ENCODE measurements at places on chromosomes 12 and 14.

GRCh38 chr14:101876555-101876938 lies 87.8 kb upstream of the DYNC1H1 start:
- peaks cover 48% of the 10 kb centered on the region for H3K36me3 ChIP-seq
- H3K4me3 ChIP-seq, result peak overlapping the region; percentile 70
- H3K4me1 ChIP-seq, result peaks cover 92% of the 10 kb centered on the region
- peak; percentile 80 for DNase-seq
- H3K27ac ChIP-seq, result peak overlapping the region; percentile 87

GRCh38 chr12:109864916-109865315 lies 15.4 kb downstream of the GLTP start:
- peaks cover 37% of the 10 kb centered on the region for H3K4me1 ChIP-seq
- H3K27me3 ChIP-seq, result no peaks in the 10 kb centered on the region
- no peak overlapping the region for H3K27ac ChIP-seq
- H3K36me3 ChIP-seq, result peaks cover 11% of the 10 kb centered on the region
- DNase-seq, result no peak
- no peak overlapping the region for H3K4me3 ChIP-seq

- peaks cover 59% of the 10 kb centered on the region for H3K36me3 ChIP-seq
- H3K4me3 ChIP-seq, result no peak overlapping the region
- H3K27ac ChIP-seq, result no peak overlapping the region
- peaks cover 2% of the 10 kb centered on the region for H3K4me1 ChIP-seq
- H3K27me3 ChIP-seq, result no peaks in the 10 kb centered on the region
Measured at GRCh38 chr12:88185988-88186387, 43.9 kb downstream of the TMTC3 start.

GRCh38 chr14:71956920-71957563 lies 24.8 kb downstream of the RGS6 start:
- no peak for DNase-seq
- H3K4me3 ChIP-seq, result no peak overlapping the region
- H3K27me3 ChIP-seq, result peaks cover 17% of the 10 kb centered on the region
- no peaks in the 10 kb centered on the region for H3K36me3 ChIP-seq
- H3K27ac ChIP-seq, result no peak overlapping the region

DNA sequence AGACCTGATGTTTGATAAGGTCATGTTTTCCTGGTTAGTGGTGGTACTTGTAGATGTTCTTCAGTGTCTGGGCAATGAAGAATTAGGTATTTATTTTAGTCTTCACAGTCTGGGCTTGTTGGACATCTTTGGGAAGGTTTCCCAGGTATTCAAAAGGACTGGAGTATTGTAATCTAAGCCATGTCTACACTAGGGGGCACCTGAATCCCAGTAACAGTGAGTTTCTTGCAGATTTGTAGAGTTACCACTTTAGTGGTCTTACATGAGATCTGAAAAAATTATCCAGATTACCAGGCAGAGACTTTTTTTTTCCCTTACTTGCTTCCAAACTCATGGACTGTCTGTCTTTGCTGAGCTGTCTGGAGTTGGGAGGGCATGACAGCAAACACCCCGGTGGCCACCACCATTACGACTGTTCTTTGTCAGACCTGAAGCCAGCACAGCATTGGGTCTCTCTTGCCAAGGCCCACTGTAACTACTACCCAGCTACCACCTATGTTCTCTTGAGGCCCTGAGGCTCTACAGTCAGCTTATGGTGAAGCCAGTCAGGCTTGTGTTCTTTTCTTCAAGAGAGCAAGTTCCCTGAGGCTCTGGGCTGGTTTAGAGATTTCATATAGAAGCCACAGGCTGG lies 820.7 kb upstream of the FBXO33 start:
- no peak overlapping the region for H3K27ac ChIP-seq
- no peaks in the 10 kb centered on the region for H3K36me3 ChIP-seq
- H3K4me3 ChIP-seq, result no peak overlapping the region
- peaks cover 1% of the 10 kb centered on the region for H3K27me3 ChIP-seq

DNA sequence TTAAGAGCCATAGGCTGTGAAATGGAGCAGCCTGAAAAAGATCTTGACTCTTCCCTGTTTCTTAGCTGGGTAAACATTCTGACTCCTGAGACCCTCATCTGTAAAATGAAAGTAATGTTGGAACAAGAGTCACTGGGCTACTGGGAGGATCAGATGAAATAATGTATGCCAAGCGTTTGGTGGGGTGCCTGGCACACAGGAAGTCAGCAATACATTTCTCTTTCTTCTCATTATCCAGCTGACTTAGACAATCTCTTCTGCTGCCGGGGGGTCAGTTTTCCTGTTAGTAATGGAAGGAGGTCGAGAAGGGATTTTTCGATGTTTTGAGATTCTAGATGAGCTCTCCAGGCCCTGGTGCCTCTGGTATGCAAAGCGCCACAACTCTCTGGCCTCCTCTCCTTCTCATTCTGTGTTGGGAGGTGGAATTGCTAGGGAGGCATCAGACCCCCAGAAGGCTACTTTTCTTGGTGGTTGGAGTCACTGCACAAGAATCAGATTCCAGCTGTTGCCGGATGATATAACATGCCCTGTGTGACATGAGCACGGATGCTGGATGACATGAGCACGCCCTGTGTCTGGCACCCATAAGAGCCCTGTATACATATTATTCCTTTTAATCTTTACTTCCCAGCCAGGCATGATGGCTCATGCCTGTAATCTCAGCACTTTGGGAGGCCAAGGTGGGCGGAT lies 4.3 kb downstream of the OASL start:
- H3K4me1 ChIP-seq, result peaks cover 62% of the 10 kb centered on the region
- H3K4me3 ChIP-seq, result peak overlapping the region; percentile 58
- DNase-seq, result no peak
- H3K27me3 ChIP-seq, result no peaks in the 10 kb centered on the region
- peak overlapping the region; percentile 93 for H3K27ac ChIP-seq

- H3K36me3 ChIP-seq, result no peaks in the 10 kb centered on the region
- DNase-seq, result no peak
- H3K27me3 ChIP-seq, result no peaks in the 10 kb centered on the region
- H3K4me3 ChIP-seq, result no peak overlapping the region
- H3K27ac ChIP-seq, result no peak overlapping the region
Measured at GRCh38 chr12:58703866-58704265, 216.4 kb downstream of the LRIG3 start.

- no peaks in the 10 kb centered on the region for H3K4me1 ChIP-seq
- no peaks in the 10 kb centered on the region for H3K36me3 ChIP-seq
- no peak overlapping the region for H3K4me3 ChIP-seq
- no peak overlapping the region for H3K27ac ChIP-seq
Measured at GRCh38 chr12:80271780-80272179, 172.3 kb upstream of the PTPRQ start.

DNA sequence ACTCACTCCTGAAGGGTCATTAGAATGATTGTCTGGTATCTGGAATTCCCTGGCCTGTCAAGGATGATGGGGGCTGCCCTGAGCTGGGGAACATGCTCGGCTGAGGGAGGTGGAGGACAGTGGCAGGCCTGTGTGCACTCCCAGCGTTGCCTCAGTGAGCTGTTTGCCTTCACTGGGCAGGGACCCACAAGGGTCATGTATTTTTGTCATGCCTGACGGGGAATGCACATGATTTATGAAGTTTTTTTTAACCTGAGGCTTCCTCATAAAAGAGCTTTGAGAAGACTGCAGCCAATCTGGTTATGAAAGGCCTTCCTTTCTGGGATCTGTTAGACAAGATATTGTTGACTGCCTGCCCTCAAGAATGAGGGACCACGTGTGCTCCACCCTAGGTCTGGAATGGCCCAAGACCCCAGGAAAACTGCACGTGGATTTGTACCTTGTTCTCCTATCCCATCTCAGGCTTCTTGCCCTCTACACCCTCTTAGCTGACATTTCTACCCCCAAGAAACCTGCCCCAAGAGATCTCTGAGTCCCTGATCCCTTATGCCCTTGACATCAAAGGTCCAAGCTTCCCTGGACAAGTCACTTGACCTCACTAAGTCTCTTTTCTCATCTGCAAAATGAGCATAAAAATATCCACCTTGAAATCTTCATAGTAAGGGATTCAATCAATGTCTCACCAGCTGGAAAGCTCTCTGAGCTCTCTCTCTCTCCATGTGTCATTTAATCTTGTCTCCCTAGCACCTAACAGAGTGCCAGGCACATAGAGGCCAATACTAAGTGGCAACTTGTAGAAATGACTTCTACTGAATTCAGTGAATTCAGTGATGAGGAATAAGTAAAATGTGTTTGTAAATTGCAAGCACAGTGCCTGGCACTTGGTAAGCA lies 24.5 kb upstream of the COL2A1 start:
- DNase-seq, result no peak
- H3K36me3 ChIP-seq, result peaks cover 1% of the 10 kb centered on the region
- H3K27me3 ChIP-seq, result peaks cover 7% of the 10 kb centered on the region
- H3K4me3 ChIP-seq, result no peak overlapping the region
- H3K27ac ChIP-seq, result no peak overlapping the region

DNA sequence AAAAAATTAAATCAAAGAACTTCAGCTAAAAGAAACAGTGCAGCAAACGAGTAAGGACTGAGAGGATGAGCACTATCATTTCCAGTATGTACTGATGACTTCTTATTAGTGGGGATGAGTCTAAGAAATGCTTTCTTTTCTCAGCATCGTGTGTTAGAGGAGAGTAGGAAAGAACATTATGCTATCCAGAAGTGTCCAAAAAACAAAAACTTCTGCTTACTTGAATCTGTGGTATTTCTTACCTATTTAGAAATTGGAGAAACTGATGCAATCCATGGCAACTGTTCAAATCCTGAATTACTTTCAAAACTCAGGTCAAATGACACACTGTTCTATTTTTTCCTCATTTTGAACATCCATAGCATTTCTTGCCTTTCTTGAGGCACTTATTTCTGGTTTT lies 23.7 kb downstream of the ABCD2 start:
- H3K4me3 ChIP-seq, result no peak overlapping the region
- peaks cover 23% of the 10 kb centered on the region for H3K4me1 ChIP-seq
- peaks cover 61% of the 10 kb centered on the region for H3K36me3 ChIP-seq
- no peak for DNase-seq
- no peak overlapping the region for H3K27ac ChIP-seq

GRCh38 chr12:30417697-30418231 lies 277.9 kb downstream of the IPO8 start:
- no peak overlapping the region for H3K4me3 ChIP-seq
- H3K27me3 ChIP-seq, result peaks cover 1% of the 10 kb centered on the region
- no peak overlapping the region for H3K27ac ChIP-seq

GRCh38 chr14:22522466-22522957 lies 66.5 kb downstream of the DAD1 start:
- no peak for DNase-seq
- no peaks in the 10 kb centered on the region for H3K27me3 ChIP-seq
- H3K4me3 ChIP-seq, result peak overlapping the region; percentile 94

- H3K4me3 ChIP-seq, result no peak overlapping the region
- no peaks in the 10 kb centered on the region for H3K36me3 ChIP-seq
- H3K4me1 ChIP-seq, result peaks cover 39% of the 10 kb centered on the region
Measured at GRCh38 chr12:121124402-121125109, 8.1 kb upstream of the P2RX7 start.

GRCh38 chr12:34398706-34399630 lies 376.7 kb downstream of the ALG10 start:
- no peaks in the 10 kb centered on the region for H3K4me1 ChIP-seq
- no peaks in the 10 kb centered on the region for H3K36me3 ChIP-seq
- H3K27ac ChIP-seq, result no peak overlapping the region
- H3K27me3 ChIP-seq, result no peaks in the 10 kb centered on the region
- no peak for DNase-seq
- no peak overlapping the region for H3K4me3 ChIP-seq

GRCh38 chr12:90974286-90974685 lies 19.3 kb upstream of the CCER1 start:
- no peaks in the 10 kb centered on the region for H3K36me3 ChIP-seq
- H3K4me1 ChIP-seq, result no peaks in the 10 kb centered on the region
- DNase-seq, result no peak
- peaks cover 3% of the 10 kb centered on the region for H3K27me3 ChIP-seq
- H3K27ac ChIP-seq, result no peak overlapping the region

DNA sequence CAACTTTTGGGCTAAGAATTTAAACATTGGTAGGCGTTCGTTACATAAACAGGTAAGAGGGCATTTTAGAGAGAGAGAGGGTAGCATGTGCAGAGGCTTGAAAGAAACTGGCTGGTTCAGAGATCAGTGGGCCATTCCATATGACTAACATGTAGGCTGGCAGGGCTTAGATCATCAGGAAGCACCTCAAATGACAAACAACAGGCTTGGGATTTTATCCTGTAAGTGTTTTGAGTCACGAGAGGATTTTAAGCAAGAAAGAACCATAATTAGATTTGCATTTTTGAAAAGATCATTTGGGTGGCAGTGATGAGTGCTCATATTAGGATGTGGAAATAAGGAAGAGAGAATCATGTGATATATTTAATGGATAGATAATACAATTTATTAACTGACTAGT lies 8.7 kb upstream of the PLEKHA5 start:
- no peaks in the 10 kb centered on the region for H3K36me3 ChIP-seq
- no peaks in the 10 kb centered on the region for H3K4me1 ChIP-seq
- H3K27me3 ChIP-seq, result no peaks in the 10 kb centered on the region
- H3K4me3 ChIP-seq, result no peak overlapping the region
- no peak overlapping the region for H3K27ac ChIP-seq
- DNase-seq, result no peak

DNA sequence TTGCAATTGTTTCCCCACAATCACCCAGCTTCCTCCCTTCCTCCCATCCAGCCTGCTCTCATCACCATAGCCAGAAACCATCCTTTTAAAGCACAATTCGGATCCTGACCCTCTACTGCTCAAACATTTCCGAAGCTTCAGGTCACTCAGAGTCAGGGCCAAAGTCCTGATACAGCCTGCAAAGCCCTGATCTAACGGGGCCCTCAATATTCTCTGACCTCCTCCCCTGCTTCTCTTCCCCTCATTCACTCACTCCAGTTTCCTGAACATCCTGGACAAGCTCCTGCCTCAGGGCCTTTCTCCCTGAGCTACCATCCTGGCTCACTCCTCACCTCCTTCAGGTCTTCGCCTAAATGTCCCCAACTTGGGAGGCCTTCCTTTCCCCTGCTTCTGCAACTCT lies 46.1 kb downstream of the PITPNM2 start:
- DNase-seq, result no peak
- no peak overlapping the region for H3K4me3 ChIP-seq
- peaks cover 3% of the 10 kb centered on the region for H3K36me3 ChIP-seq
- H3K27me3 ChIP-seq, result no peaks in the 10 kb centered on the region
- H3K27ac ChIP-seq, result peak overlapping the region; percentile 97

DNA sequence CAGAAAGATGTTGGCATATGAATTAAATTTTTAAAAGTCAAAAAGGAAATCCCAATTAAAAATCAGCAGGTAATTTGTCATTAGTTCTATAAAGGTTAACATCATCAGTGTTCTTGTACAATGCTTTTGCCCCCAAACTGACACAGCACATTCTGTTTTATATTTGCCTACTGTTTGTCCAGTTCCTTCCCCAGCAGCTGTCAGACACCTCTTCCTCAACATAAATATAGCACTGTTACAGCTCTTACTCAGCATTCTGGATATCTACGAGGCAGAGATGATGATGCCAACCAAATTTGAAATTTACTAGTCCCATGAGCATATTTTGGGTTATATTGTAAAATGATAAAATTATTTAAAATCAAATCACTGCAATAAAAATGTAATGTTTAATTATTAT lies 124.6 kb downstream of the SINHCAF start:
- H3K4me1 ChIP-seq, result peaks cover 7% of the 10 kb centered on the region
- H3K27me3 ChIP-seq, result no peaks in the 10 kb centered on the region
- no peaks in the 10 kb centered on the region for H3K36me3 ChIP-seq
- H3K4me3 ChIP-seq, result no peak overlapping the region
